RCC 7860 (cell line): ENCODE measurements at places on chromosomes 2 and 18.

DNA sequence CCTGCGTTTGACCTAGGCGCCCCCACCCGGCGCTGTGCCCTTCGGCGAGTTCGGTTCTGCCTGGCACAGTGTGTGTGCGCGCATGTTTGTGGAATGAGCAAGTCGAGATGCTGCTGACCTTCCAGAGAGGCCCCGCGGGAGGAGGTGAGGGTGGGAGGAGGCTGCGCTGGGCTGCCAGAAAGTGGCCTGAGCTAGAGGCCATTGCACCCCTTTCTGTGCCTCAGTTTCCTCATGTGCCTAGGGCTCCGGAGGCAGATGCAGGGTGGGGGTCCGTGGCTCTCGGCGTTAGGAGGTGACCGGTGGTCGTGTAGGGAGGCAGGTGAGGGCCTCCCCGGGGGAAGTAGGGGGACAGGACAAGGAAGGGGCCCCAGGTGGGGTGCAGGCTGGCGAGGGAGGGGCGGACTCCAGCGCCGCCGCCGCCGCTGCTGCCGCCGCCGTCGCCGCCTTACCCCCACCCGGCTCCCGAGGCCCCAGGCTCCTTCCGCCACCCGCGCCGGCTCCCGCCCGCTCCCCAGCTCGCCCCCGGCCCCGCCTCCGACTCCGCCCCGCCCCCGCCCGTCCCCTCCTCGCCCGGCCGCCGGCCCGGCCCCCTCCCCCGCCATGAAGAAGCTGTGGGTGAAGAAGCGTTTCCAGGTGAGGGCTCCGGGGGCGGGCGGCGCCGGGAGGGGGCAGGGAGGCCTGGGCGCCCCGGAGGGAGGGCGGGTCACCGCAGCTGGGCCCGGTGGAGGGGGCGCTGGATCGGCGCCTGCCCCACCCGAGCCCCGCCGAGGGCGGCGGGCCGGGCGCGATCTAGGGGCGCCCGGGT, 7.0 kb downstream of the SPEG start:
- DNase-seq, result no peak

GRCh38 chr2:24881623-24882022, 38.4 kb downstream of the ADCY3 start:
- no peak for DNase-seq

DNA sequence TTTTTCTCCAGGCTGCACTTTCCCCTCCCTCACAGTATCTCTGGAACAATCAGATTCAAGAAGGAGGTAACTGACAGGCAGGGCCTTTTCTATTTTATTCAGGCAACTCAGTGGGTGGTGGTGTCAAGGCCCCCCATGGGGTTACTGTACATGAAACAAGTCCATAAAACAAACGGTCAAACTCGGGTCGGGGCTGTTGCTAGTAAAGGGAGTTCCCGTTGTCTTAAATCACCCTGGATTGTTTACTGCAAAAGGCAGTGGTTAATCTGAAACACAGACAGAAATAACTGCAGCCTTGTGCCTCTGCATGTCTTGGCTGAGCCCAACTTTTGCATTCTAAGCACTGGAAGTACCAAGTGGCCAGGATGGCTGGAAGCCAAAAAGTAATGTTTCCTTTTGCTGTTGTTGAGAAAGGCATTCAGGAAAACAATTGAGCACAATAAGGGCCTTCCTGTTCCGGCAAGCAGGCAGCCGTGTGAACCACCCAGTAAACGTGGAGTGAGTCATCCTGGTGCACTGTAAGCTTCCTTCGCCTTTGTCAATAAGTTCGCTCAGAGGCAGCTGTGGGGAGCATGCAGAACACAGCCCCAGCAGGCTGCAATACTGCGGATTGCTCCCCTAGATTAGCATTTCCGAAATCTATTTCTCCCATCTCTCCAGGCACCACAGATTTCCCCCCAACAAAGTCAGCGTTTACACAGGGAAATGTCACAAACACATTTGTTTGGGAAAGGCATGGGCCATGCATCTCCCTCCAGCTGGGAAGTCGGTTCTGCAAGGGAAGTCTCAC, 149.6 kb downstream of the IRS1 start:
- DNase-seq, result peak; percentile 80

- DNase-seq, result peak; percentile 55
Measured at GRCh38 chr2:55901322-55901721, 22.3 kb downstream of the EFEMP1 start.

DNA sequence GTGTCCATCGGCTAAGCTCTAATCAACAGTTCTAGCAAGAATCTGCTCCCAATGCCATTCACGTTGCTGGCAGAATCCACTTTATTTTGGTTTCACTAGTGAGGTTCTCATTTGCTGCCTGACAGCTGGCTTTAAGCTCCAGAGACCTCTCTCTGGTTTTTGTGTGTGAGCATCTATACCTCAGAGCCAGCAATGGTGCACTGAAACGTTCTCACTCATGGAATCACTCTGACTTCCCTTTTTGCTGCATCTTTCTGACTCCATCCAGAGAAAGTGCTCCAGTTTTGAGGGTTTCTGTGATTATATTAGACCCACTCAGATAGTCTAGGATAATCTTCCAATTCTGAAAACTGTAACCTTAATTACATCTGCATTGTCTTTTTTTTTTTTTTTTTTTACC, 596.6 kb downstream of the RNF144A start:
- DNase-seq, result no peak

GRCh38 chr2:203673933-203674332, 32.5 kb upstream of the CD28 start:
- DNase-seq, result no peak

DNA sequence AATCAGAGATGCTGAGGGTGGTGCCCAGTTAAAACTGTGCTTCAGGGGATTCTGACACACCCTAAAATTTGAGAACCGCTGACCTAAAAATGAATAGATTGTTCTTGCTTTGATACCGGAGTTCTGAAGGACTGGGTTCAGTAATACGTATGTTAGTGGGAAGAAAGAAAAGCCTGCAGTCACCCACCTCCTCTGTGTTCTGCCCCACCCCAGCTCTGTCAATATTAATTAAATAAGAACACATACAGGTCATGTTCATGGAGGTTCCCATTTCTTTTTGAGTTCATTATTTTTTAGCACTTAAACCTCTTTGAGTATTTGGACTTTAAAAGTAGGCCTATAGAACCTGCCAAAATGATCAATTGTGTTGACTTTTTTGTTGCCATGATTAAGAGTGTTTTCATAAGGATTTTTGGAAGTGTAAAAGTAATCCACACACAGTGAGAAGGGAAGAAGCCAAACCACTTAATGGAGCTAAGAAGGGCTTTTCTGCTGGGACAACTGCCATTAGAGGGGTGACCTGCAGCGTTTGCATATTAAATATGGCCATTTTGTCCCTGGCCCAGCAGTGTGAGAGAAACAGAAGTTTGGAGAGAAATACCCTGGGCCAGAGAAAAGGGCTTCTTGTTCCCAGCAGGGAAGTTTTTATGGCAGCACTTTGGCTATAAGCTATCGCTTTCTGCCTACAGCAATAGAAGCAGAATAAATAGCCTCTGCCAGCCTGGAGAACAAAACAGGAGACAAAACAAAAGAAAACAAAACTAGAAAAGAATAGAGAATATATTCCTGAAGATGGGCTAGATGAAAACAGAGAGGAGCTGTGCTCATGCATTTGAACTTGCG, 80.7 kb upstream of the RNF152 start:
- DNase-seq, result no peak

GRCh38 chr18:45519411-45520280, 95.6 kb upstream of the SLC14A2 start:
- no peak for DNase-seq

DNA sequence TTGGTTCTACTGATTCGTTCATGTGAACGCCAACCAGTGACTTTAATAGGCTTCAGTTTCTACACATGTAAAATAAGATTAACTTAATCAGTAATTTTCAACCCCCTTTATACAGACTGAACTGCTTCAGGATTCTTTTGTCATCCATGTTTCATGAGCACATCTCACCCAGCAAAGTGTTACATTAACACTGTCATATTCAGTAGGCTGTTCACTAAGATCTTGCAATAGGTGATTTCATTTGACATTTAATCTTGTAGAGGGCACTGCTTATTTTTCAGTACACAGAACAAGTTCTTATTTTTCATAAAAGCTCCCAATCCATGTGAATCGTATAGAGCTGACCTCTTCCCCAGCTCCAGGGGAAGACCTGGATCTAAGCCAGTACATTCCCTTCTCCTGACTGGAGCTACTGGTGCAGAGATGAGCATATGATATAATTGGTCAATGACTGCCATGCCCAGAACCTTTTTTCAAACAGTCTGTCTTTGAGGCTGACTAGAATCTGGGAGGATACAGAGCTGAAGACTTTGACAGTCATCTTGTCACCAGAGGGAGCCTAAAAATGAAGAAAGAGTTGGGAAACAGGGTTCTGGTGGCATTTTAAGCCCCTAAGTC, 72.2 kb upstream of the CHRNA1 start:
- DNase-seq, result peak; percentile 90

DNA sequence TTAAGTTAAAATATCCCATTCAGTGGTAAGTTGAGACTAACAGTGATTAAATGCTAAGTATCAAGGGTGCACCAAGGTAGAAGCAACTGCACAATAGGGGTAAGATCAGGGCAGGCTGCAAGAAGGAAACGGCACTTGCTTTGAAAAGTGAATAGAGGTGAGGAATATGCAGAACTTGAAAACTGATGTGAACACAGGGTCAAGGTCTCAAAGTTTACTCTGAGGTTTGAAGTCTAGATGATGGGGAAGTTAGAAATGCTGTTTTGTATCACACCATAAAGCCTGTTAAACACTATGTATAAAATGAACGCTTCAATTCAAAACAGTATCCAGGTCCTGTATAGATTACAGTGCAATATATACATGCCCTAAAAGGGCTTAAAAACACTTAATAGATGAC, 50.8 kb downstream of the GRB14 start:
- DNase-seq, result no peak

- DNase-seq, result no peak
Measured at GRCh38 chr18:49520661-49521145, 33.7 kb upstream of the C18orf32 start.

DNA sequence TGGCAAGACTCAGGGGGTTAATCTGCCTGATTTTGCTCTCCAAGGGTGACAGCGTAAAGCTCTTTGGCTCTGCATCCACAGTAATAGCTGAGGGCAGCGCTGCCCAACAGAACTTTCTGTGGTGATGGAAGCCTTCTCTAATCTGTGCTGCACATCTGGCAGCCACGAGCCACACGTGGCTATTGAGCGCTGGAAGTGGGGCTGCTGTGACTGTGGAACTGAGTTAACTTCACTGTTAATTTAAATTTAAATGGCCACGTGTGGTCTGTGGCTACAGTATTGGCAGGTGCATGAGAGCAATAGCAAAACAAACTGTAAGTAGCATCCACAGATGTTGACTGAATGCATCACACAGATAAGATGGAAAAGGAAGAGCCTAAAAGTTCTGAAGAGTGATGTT, 47.3 kb upstream of the TMEM200C start:
- no peak for DNase-seq

GRCh38 chr18:80140455-80140985, 31.5 kb downstream of the ADNP2 start:
- no peak for DNase-seq

- DNase-seq, result no peak
Measured at GRCh38 chr2:227500301-227500630, 28.3 kb downstream of the AGFG1 start.

DNA sequence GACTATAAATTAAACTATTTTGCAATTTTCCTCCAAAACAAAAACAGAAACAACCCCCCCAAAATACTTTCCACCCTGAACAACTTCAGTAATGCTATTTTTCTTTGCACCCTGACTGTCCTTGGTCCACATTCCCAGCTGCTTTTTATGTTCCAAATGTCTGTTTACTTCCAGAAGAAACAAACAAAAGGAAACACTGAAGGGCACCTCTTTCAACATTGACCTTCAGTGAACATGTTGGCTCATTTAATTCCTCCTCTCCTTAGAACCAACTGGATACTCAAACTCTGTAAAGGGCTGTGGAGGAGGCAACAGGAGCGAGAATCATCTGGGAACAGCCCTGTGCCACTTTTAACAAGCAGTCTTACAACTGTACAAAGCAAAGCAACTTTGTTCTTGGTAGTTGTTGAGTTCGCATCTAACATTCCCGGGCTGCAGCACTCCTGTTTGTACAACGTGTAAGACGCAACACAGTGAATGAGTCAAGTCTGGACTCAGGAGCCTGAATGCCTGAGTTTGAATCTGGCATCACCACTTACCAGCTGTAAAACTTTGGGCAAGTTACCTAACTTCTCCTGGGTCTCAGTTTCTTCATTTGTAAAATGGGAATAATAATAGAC, 111.4 kb upstream of the GATA6 start:
- no peak for DNase-seq

GRCh38 chr2:84958135-84959059, 12.6 kb upstream of the KCMF1 start:
- peak; percentile 100 for DNase-seq

- DNase-seq, result no peak
Measured at GRCh38 chr2:17683981-17684380, 69.6 kb downstream of the SMC6 start.

DNA sequence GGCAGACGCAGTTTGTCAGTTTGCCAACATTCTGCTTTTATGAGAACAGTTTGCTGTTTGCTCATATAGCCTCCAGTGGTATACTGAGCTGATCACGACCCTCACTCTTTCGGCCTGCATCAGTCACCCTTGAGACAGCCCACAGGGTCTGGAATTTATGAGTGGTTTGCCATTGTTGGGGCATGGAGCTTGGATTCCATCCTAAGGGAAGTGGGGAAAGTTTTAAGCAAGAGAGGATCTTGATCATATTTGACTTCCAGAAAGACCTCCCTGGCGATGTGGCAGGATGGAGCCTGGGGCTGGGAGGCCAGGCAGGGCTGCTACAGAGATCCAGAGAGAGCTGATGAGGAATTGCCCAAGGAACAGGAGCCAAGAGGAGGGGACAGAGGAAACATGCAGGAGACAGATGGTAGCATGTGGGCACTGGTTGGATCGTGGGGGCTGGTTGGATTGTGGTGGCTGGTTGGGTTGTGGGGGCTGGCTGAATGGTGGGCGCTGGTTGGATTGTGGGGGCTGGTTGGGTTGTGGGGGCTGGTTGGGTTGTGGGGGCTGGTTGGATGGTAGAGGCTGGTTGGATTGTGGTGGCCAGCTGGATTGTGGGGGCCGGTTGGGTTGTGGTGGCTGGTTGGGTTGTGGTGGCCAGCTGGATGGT, 27.3 kb upstream of the GPR17 start:
- no peak for DNase-seq

- no peak for DNase-seq
Measured at GRCh38 chr2:198890490-198890889, 567.2 kb downstream of the SATB2 start.

DNA sequence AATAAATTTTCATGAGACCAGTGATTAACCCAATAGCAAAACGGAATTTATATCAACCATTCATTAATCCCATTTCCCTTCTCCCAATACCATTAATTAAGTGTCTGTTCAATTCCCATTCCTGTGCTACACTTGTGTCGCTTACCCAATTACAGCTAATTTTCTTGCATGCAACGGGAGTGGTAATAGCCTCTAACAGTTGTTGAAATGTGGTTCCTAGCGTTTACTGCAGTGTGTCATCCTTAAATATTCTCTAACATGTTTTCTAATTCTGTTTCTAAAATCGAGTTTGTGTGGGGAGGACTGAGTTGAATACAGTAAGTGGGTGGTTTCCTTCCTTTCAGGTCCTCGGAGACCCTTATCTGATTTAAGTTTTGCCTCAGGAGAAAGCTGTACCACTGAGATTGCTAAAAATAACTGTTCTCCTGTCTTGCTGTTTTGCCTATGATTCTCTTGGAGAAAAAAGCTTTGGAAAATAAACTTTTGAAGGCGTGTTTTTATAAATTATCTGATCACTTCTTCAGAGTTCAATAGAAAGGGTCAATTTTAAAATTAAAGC, 59.3 kb upstream of the LRRTM1 start:
- no peak for DNase-seq

GRCh38 chr2:40192864-40193669, 258.8 kb downstream of the SLC8A1 start:
- DNase-seq, result peak; percentile 64
